ENCODE measurements at places on chromosomes 6 and 20.

GRCh38 chr6:153013438-153013837 lies 10.9 kb upstream of the MTRF1L start:
- DNase-seq, result no peak

GRCh38 chr6:104423691-104424090 lies 436.0 kb downstream of the HACE1 start:
- DNase-seq, result no peak

DNA sequence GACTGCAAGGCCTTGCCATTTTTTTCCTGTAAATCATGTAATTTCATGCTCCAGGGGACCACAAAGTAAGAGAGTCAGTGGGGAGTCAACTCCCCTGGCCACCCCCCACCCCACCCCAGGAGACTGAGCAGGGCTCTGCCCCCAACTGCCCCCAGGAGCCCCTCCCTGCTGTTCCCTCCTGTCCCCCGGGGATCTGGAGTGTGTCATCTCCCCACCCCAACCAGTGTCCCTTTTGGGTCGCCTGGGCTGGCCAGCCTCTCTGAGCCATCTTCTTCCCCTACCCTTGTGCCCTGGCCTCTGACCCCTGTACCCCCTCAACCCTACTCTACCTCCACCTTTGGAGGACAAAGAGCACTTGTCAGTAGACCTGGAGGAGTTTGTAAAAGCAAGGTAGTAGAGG lies 29.4 kb downstream of the FOXP4 start:
- no peak for DNase-seq

DNA sequence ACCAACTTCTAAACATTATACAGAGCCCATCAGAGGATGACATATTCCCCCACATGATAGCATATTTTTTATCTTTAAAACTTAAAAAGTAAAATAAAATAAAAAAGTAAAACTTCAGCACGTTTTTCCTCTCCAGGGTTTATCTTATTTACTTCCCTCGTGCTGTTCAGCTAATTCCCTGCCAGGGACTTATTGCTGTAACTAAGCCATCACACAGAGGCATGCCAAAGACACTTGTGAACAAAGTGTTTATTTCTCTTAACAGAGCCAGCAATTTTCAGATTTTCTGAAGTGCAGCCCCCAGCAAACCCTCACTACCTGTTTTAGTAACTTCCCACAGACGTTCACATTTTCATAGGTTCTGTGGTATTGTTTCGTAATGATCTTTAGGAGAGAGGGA lies 293.8 kb downstream of the ZNF217 start:
- DNase-seq, result no peak

DNA sequence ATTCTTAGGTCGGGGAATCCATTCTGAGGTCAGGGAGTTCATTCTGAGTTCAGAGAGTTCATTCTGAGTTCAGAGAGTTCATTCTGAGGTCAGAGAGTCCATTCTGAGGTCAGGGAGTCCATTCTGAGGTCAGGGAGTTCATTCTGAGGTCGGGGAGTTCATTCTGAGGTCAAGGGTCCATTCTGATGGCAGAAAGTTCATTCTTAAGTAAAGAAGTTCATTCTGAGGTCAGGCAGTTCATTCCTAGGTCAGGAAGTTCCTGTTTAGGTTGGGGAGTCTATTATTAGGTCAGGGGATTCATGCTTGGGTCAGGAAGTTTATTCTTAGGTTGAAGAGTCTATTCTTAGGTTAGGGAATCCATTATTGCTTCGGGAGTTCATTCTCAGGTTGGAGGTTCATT lies 16.5 kb upstream of the NXT1 start:
- no peak for DNase-seq

DNA sequence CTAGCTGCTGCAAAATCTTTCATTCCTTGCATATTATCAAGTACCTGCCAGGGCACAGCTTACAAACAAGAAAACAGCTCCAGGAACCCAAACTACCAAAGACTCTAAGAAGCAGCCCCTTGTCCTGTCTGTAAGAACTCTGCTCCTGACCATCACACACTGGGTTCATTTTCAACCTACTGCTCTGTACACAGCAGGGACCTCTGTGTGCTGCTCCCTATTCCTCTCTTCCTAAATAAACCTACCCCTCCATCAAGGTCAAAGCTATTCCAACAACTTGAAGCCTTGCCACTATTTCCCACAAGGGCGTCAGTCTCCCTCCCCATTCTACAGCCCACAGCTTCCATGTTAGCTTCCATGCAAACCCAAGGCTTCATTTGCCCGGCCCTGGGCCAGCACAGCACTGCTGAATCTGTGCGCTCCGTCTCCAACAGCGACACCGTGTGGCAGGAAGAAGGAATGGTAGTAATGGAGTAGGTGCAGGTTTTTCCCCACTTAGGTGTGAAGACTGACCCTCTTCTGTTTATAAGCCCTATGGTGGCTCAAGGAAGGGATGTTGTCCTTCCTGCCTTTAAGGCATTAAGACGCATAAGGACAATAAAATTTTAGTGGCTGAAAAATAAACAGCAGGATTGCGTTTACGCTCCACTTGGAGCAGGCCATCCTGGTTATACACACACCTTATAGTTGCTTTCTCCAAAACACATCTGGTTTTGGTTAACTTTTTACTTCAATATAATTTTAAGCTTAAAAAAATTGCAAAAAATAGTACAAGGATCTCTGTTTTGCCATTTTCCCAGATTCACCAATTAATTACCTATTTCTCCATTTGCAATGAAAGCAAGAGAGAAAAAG lies 115.2 kb upstream of the NXT1 start:
- no peak for DNase-seq

DNA sequence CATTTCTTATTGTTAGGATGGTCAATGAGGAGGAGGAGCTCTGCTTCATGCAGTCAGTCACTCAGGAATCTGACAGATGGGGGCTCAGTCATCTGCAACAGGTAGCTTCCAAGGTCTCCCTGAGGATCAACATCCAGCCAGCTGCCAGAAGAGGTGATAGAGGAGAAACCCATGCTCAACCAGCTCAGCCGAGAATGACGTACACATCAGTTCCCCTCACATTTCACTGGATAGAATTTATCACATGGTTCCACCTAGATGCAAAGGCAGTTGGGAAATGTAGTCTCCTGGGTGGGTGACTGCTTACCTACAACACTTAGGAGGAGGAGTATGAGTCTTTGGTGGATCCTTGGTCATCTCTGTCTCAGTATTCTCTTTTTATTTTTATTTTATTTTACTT lies 144.5 kb downstream of the CEBPB start:
- no peak for DNase-seq

DNA sequence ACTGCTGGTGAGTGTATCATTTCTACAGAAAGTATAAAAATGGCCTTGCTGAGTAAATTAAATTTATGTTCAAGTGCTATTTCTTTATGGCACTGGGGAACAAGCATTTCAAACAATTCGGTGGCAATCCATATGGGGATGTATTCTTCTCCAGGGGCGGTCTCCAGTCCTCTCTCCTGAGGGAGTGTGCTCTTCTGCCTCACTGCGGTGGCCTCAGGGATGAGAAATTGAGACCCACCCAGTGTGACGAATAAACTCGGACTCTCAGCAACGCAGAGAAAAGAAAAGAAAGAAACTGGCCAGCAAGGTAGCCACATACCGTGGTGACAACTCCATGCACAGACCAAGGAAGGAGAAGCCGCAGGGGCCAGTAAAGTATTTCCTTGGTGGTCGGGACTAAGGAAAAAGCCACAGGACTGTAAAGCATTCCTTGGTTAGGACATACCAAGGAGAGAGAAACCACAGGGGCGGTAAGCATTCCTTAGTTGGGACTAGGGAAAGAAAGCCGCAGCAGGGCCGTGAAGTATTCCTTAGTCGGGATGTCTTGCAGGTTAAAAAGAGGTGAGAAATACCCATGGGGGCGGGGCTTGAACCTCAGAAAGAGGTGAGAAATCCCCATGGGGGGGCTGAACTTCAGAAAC lies 13.6 kb upstream of the GOPC start:
- no peak for DNase-seq

DNA sequence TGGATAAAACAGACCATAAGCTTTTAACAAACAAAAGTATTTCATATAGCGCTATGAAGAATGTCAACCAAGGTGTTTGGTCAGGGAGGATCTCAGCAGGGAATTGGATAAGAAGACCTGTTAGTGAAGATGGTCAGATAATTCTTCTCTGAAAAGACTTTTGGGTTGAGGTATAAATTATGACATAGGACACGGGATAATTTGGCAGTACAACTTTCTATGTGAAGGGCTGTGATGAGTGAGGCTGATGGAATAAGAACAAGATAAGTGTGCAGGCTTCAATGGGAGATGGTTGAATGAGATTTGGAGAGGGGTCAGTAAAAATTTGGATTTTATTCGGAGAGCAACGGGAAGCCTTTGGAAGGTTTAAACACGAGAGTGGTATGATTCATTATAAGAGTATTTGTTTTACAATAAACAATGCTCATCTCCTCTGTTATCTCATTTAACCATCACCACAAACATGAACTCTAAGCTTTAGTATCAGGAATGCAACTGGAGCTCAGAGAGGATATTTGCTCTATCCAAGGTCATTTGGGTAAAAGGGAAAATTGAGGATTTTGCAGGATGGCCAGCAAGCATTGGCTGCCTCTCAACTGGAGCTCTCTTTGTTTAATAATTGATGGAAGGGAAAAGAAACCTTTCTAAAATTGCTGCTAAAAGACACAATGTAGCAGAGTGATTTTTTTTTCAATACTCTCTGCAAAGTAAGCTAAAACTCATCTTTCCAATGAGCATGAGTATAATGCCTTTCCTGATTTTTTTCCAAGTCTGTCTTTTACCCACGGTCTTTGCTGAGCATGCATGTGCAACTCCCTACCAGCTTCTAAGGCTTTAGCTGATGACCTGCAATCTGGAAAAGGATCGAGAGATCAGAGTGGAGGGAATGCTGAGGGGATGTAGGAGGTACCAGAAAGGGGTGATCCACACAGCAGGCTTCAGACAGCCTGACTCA lies 534.0 kb downstream of the CBLN4 start:
- DNase-seq, result no peak

GRCh38 chr6:6486595-6486994 lies 101.9 kb upstream of the LY86 start:
- no peak for DNase-seq

- DNase-seq, result no peak
These were observed 158.7 kb downstream of the SCML4 start for GRCh38 chr6:107665382-107665781.

- DNase-seq, result no peak
These were observed 59.3 kb upstream of the SPTLC3 start for GRCh38 chr20:12949429-12949980.

DNA sequence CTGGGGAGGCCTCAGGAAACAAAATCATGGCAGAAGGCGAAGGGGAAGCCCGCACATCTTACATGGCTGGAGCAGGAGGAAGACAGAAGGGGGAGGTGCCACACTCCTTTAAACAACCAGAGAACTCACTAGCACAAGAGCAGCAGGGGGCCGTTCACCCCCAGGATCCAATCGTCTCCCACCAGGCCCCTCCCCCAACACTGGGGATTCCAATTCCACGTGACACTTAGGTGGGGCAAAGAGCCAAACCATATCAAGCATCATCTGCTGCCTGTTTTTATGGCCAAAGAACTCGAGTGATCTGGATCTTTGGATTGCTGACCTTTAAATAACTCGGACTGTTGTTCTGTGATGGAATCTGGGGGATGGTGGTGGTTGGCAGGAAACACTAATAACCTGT lies 28.0 kb downstream of the PNLDC1 start:
- DNase-seq, result no peak

GRCh38 chr6:5151360-5151954 lies 66.3 kb downstream of the PPP1R3G start:
- no peak for DNase-seq

GRCh38 chr20:531608-532007 lies 12.0 kb downstream of the CSNK2A1 start:
- no peak for DNase-seq

GRCh38 chr6:47669684-47670513 lies 28.5 kb upstream of the ADGRF4 start:
- DNase-seq, result no peak
